ENCODE measurements at places on chromosomes 6 and 20.
A peak's percentile ranks its signal among the peaks of the same experiment; 100 is the strongest.

DNA sequence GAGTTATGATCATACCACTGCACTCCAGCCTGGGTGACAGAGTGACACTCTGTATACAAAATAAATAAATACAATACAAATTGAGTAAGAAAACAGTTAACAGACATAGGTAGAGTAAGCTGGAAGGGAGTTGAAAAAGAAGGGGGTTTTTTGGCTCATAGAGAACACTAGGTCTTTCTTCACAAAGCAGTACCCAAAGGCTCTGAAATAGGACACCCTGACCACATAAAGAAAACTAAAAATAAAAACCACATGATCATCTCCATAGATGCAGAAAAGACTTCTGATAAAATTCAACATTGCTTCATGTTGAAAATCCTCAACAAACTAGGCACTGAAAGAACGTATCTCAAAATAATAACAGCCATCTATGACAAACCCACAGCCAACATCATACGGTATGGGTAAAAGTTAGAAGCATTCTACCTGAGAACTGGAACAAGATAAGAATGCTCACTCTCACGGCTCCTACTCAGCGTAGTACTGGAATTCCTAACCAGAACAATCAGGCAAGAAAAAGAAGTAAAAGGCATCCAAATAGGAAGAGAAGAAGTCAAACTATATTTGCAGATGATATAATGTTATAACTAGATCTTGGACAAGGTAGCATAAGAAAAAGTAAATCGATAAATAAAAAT lies 48.6 kb downstream of the TOMM6 start:
- no peak for DNase-seq

DNA sequence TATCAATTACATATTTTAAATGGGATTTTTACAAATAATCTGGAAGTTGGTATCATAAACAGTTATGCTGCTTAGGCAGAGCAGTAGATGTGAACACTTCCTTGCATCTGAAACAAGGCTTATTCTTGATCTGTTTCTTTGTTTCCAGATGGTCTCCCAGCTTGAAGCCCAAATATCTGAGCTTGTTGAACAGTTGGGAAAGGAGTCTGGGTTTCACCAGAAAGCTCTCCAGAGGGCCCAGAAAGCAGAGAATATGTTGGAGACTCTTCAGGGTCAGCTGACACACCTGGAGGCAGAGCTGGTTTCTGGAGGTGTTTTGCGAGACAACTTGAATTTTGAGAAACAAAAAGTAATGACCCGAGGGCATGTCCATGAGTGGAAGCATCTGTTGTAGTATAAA lies 91.9 kb downstream of the CCDC170 start:
- DNase-seq = no peak

- DNase-seq = no peak
These were observed 45.0 kb downstream of the SLC23A2 start for GRCh38 chr20:4956200-4956810.

GRCh38 chr6:168939041-168939440 lies 314.6 kb downstream of the THBS2 start:
- no peak for DNase-seq

GRCh38 chr20:24703284-24703610 lies 233.8 kb downstream of the SYNDIG1 start:
- DNase-seq = no peak

- DNase-seq = no peak
These were observed 26.7 kb upstream of the TRDN start for GRCh38 chr6:123663436-123663835.

GRCh38 chr6:169895000-169895759 lies 143.8 kb downstream of the ERMARD start:
- DNase-seq = no peak

- DNase-seq = no peak
These were observed 289.5 kb upstream of the CDYL start for GRCh38 chr6:4486568-4487315.

DNA sequence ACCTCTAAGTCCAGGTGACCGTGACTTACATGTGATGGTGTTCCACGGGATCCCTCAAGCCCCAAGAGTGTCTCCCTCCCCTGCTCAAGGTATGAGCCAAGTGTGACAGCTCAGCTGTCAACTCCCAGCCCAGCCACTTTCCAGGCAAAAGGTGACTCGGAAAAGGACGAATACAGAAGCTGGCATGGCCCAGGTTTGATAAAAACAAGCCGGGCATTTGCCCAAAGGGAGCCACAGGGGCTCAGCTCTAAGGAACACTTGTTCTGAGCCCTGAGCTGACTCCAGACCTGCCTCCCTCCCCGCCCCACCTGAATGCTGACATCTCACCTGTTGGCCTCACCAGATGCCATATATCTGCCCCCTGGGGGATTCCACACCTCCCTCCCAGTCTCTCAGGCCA lies 43.0 kb upstream of the BPIFA2 start:
- DNase-seq = no peak

DNA sequence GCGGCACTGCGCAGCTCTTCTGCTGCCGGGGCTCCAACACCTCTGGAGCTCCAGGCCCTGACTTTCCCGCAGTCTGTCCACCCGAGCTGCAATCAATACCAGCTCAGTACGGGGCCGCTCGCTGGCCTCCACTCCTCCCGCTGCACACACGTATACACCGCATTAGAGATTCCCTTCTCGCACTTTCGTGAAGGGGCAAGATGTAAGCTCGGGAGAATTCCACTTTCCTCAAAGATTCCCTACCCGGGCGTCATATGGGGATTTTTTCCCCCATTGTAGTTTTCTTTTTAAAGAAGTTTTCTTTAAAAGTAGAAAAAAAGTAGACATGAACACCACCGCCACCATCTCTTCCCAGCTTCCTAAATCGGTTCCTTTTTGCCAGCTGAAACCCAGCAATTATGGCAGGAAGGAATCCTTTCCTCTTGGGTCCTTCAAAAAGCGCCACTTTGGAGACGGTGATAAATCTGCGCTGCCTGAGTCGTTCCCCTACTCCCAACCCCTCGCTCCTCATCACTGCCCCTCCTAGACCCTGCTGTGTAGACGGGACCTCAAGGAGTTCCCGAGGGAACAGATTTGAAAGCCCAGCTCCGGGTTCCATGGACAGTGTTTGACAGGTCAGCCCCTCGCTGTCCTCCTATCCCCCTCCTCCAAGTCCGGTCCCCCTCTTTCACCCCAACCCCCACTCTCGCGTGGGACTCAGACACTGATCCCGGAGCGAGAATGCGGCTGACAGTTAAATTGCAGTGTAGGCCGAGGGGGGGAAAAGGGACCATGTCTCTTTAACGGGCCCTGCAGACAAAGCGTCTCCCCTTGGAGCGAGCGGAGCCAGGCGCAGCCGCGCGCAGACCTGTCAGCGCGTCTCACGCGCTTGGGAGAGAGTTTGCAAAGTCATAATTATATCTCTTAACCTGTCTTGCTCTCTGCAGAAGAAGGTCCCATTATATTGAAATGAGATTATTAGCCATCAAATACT lies 39.5 kb downstream of the NCR2 start:
- no peak for DNase-seq

DNA sequence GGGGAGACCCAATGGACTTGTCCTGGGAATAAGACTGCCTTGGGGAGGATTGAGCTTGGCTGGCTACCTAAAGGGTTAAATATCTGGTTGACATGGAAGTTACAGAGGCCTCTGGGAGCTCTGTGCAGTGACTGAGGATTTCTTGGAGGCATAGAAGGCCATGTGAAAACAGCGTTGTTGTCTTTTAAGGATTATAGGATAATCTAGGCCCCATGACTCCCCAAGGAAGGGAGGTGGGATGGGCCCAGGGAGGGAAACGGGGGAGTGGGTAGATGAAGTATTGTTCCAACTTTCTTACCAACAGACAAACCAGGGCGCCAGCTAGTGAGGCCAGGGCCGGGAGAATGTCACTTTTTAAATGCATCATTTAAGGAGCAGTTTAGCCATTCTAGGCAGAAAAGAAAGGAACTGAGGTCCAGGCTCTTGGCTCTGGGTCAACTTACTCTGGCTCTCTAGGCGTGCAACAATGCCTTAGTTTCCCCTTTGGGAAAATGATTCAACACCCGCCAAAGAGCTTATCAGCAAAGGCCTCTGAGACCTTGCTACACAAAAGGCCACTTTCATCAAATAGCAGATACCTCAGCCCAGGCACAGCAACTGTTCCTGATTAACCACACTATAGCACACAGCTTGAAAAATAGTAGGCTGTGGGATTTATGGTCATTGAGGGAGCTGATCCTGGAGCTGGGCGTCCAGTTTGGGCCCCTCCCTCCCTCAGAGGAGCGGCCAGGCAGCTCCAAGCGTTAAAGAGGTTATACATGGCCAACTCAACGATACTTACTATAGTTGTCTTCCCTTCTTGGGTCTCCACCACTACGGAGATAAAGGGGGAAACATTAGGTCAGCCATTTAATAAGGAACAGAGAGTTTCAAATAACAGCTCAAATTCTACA lies 7.0 kb downstream of the MRPS18A start:
- no peak for DNase-seq

DNA sequence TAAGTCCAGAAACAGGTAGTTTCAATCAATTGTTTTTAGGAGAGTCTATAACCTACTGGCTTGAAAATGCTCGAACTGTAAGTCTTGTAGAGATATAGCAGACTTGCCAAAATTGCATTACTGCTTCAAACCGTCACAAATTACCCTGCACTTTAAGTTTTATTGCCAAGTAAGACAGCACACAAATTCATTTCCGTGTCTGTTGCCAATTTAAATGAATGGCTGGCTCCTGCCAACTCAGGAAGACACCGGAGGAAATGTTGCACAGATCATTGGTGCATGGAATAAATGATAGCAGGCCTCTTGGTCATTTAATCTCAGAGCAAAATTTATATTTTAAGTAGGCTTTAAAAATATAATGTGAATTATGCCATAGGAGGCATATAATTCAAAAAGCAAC lies 438.1 kb downstream of the HACE1 start:
- no peak for DNase-seq

GRCh38 chr20:46851746-46852145 lies 42.9 kb upstream of the EYA2 start:
- DNase-seq = no peak

DNA sequence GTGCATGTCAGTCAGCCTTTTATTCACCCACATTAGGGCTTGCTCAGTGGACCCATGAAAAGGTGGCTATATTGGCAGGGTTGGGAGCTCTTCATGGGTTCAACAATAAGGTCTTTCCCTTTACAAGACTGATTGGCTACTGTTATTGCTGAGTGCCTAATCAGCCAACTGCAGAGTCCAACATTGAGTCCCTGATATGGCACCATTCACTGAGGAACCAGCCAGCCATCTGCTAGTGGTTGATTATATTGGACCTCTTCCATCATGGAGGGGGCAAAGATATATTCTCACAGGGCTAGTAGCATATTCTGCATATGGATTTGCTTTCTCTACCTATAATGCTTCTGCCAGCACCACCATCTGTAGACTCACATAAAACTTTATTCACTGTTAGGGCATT lies 69.9 kb downstream of the CDKAL1 start:
- no peak for DNase-seq

GRCh38 chr6:156984178-156984738 lies 207.1 kb downstream of the ARID1B start:
- DNase-seq = no peak

- DNase-seq = no peak
These were observed 84.6 kb downstream of the SYNJ2 start for GRCh38 chr6:158066136-158066781.

- no peak for DNase-seq
These were observed 109.0 kb upstream of the FLRT3 start for GRCh38 chr20:14446446-14446845.

DNA sequence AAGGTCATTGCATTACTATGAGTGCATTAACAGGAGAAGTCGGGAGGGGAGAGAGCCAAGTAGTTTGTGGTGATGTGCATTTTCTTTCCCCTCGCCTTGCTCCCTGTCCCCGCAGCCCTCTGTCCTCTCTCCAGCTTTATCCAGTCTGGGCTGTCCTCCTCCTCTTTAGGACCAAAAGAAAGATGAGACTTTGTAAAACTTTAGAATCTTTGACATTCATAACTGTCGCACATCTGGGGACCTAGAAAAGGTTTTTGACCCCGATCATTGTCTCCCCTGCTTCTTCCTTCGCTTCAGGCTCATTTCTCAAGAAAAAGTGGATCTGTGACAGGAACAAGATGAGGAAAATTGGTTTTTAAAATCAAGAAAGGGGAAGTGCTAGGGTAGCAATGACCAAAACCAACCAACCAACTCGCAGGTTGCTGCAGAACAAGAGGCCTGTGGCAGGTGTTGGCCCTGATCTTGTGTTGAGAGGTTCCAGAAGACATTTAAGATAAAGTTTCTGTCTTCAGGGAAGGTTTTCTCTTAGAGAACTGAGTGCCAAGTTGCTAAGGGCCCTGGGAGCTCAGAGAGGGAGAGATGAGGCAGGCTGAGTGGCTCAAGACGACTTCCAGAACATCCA lies 17.6 kb downstream of the SYTL3 start:
- no peak for DNase-seq

- DNase-seq = peak; percentile 4
These were observed 254.4 kb downstream of the NRN1 start for GRCh38 chr6:5752391-5752680.

GRCh38 chr20:23639490-23639958 lies 1.8 kb upstream of the CST3 start:
- no peak for DNase-seq

GRCh38 chr20:57449398-57450354 lies 58.5 kb downstream of the RBM38 start:
- DNase-seq = no peak

GRCh38 chr6:93248631-93249030 lies 170.7 kb downstream of the EPHA7 start:
- no peak for DNase-seq

GRCh38 chr6:11971154-11971553 lies 41.0 kb upstream of the HIVEP1 start:
- no peak for DNase-seq

DNA sequence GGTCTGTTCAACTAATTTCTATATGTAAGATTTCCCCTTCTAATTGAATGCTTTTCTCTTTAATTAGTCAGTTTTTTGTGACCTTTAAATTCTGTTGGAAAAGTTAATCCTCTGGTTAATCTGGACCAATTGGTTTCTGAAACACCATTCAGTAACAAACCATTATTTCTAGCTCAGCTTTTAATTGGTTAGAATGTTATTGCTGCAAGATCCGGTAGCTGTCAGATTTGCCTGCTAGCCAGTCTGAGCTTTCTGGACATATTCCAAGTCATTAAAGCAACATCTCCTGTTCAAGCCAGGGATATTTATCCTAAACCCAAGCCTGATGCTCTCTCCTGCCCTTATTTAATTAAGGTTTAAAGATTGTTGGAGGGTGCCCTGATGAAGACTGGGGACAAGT lies 55.1 kb upstream of the FBXL4 start:
- no peak for DNase-seq

DNA sequence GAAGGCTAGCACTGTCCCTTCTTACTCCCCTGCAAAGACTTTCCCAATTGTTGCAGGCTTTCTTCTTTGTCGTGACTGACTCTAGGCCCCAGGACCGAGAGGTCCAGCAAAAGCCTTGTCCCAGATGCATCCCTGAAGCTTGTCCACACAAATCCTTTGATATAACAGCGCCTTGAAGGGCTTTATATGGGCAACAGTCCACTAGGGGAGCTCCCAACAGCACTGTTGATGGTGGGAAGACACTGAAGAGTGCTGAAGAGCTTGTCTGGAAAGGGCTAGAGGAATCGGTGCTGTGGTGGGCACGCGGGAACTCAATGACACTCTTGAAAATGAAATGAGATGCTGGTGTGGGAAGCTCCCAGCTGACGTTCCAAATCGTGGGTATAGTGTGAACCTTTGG lies 316.1 kb upstream of the CDH4 start:
- no peak for DNase-seq
